ENCODE measurements at places on chromosomes 4 and X.

DNA sequence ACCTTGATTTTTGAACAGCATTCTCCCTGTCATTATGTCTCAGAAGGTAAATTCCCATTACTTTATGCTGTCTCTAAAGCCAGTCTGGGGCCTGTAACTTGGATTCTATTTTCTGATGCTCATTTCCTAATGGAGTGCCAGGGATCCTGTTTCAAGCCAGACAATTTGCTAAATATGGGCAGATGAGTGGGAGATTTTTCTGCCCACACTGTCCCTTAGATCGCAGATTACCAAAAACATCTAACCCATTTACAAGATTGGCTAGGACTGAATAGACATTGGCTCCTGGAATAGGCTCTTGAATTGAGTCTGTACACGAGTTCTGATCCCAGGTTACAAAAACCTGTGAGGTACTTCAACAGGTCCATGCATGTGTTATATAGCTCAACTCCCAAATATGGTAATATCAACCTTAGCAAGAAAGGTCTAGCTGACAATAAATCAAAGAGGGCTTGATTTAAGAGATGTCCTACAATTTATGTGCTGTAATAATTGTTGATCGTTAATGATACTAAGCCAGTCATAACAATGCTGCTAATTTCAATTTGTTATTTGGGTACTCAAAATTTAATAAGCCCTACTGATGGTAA lies 5.7 kb downstream of the GPC3 start:
- peak; percentile 76 for DNase-seq

DNA sequence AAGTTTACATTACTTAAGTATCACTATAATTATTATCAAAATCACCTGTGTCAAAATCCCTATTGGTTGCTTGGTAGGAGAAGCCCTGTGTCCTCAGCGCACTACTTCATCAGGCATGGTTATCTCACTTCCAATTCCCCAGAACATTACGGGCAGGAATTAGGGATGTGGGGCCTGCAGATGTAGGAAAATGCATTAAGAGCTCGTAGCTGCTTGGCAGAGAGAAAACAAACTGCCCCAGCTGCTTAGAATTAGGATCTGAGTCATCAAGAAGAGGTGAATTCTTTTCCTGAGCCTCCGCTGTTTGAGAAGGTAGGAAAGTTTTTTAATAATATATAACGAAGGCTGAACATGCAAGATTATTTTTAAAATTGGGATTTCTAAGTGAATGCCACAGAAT lies 31.1 kb upstream of the CLNK start:
- no peak for DNase-seq

- DNase-seq = no peak
Measured at GRCh38 chr4:89765966-89766365, 71.0 kb downstream of the SNCA start.

- no peak for DNase-seq
Measured at GRCh38 chrX:130799393-130799792, 103.6 kb downstream of the ENOX2 start.

- no peak for DNase-seq
Measured at GRCh38 chr4:683982-684622, 4.8 kb downstream of the SLC49A3 start.

DNA sequence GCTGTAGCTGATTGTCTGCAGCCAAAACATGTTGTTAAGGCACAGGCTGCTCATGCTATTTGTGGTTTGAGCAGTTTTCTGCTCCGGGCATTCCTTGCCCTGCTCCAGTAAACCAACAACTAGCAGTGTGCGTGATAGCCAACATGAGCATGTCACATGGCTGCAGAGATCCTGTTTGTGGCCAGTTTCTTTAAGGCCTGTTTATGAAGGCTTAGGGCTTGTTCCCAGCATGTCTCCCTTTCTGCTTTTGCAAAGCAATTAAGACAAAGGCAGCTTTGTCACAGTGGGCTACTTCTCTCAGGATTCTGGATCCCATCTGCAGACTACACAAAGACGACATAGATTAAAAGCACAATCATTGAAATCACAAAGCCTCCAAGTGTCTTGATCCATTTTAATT lies 160.5 kb downstream of the ZNF518B start:
- DNase-seq = no peak

DNA sequence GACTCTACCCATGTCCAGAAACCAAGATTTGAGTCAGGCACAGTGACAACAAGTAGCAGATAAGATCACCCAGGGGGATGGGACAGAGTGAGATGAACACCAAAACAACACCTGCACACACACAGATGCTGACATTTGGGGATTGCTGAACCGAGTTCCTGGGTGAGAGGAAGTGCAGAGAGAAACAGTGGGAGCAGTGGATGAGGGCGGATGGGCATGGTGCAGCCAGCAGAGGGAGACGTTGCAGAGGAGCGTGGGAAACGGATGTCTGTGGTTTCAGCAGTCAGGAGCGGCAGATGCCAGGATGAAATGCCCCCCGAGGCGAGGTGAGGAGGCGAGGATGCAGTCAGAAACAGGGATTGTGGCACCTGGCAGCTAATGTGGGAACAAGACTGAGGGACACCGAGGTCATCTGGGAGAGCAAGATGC lies 78.6 kb upstream of the STS start:
- DNase-seq = no peak

DNA sequence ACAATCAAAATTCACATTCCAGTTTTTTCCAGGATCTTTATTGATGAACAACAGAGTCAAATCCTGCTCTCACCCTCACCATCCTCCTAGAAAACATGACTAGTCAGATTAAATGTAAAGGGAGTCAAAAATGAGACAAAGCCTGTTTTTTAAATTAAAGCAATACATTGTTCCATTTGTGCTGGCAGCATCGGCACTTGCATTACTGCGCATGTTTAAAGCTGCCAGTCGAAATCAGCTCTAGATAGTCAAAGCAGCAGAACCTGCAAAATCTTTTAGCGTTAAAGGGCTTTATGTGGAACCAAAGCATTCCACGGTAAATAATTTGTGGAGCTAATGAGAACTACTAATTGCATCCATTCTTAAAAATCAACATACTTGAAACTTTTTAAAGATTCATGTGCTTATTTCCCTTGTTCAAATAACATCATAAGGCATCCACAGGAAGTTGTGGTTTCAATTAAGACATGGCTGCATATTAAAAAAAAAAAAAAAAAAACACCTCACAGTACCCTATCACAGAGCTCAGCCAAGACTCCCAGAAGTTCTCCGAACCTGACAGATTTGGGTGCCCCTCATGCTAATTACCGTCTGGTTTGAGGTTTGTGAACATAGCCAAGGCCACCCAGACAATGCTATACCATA lies 82.2 kb downstream of the SH3KBP1 start:
- DNase-seq = no peak

DNA sequence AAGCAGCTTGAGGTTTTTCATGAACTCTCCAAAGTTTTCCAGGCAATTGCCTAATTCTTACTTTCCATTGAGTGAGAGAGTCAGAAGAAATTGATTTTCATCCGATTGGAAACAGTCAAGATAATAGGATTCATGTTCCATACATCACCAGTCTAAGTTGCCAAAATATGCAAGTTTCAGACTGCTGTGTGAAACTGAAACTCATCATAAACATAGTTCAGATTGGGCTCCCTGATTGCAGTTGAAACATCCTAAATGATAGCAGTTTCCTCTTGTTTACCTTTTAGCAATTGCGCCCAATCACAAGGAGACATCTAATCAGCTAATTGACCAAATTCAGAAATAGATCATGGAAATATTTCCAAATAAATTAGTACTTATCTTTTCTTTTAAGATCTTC lies 56.8 kb downstream of the SPANXN4 start:
- no peak for DNase-seq

DNA sequence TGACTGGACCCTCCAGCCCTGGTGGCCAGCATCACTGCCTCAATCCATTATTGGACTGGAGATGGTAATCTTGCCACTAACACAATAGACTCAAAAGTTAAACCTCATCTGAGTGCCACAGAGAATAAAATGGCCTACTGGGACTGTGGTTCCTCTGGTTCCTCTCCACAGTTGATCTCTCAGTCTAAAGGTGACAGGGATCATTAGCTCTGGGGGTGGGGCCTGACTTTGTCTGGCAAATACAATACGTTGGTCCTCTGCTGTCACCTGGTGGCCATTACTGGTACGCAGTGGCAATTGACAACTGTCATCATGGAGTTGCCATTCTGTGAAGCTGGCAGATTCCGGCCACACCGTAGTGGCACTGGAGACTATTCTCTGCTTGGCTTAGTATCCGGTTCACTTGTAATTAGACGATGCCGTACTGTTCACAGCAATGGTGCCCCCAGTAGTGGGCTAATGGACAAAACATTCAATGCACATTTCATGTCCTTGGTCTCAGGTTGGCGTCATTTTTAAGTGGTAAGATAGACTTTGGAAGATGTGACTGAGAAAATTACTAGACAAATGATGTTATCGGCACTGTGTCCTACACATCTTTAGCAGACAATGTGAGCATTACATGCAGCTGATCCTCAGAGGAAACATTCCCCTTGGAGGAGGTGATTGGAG lies 6.7 kb downstream of the FGFBP2 start:
- peak; percentile 21 for DNase-seq

DNA sequence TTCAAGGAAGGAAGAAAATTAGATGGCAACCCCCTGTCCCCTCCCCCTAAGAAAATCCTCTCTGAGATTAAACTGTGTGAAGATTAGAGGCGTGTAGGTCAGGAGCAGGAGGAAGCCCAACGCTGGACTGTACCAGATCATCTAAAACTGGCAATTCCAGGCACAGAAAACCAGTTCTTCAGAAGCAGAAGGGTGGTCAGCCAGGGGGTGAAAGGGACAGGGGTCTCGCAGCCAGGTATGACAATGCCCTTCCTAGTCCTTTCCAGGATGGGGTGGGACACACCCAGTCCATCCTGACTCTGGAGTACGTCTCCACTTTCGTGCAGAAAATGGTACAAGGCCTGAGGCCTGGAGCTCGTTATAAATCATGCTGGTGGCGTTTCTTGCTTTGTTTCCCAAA lies 3.3 kb upstream of the RHOH start:
- DNase-seq = no peak

DNA sequence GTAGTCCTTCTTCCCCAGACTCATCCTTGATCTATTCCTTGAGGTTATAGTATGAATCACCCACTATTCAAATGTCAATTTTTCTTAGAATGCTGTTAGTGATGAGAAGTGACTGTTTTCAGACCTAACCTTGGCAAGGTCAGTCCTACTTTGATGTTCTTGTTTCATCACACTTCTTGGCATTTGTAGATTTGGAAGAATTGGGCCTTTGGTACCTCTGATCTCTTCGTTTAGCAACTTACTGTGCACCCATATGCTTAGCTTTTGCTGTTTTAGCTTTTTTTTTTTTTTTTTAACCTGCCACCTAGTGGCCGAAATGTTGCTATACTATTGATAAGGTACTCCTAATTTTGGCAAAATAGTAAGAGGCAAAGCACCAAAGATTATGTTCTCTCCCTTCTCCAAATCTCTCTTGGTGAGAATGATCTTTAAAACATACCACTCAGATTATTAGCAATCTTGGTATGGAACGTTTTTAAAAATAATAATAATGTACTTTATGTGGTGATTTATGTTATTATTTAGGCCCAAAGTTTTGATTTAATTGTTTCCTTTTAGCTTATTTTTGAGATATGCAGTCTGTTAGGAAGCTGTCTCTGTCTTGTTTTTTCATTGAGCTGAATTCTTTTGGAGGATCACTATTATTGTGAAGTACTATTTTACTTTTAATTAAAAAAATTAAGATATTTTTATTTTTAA lies 16.6 kb downstream of the DCK start:
- peak; percentile 26 for DNase-seq

- peak; percentile 1 for DNase-seq
Measured at GRCh38 chrX:53312946-53313727, 31.8 kb upstream of the IQSEC2 start.

GRCh38 chr4:157502656-157503055 lies 282.1 kb downstream of the GRIA2 start:
- no peak for DNase-seq

DNA sequence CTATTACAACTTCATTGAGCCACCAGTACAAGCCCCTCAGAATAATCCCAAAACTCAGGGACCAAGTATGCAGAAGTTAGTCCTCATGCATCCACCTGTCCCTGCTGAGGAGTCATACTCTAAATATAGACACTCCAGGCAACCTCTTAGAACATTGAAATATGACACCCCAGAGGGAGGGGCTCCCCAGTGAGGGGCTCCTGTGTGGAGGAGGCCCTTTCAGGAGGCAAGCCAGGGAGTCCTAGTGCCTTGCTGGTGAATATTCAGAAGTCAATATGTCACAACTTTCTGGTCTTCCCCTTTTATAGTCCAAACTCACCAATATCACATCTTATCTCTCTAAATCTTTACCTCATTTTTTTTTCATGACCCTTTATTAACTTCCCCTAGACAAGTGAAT lies 1.6 kb upstream of the ARMCX6 start:
- DNase-seq = peak; percentile 10

- DNase-seq = no peak
Measured at GRCh38 chr4:24837781-24838180, 42.4 kb downstream of the SOD3 start.

DNA sequence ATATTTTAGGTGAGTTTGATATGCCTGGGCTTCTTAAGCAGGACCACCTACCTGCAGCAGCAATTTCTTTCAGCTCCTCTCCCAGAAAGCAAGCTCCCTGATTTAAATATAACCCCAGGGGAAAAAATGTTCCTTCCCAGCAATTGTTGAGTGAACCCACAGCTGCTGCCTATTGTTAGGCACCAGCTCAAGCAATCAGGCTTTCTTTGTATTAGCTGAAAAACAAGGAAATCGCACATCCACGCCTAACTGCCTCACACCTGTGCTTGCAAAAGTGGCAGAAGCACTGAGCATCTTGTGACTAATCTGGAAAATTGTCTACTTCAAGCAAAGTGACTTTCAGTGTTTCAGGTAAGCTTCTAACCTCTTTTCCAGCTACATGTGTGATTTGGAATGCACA lies 432.2 kb downstream of the SMARCA1 start:
- peak; percentile 43 for DNase-seq

DNA sequence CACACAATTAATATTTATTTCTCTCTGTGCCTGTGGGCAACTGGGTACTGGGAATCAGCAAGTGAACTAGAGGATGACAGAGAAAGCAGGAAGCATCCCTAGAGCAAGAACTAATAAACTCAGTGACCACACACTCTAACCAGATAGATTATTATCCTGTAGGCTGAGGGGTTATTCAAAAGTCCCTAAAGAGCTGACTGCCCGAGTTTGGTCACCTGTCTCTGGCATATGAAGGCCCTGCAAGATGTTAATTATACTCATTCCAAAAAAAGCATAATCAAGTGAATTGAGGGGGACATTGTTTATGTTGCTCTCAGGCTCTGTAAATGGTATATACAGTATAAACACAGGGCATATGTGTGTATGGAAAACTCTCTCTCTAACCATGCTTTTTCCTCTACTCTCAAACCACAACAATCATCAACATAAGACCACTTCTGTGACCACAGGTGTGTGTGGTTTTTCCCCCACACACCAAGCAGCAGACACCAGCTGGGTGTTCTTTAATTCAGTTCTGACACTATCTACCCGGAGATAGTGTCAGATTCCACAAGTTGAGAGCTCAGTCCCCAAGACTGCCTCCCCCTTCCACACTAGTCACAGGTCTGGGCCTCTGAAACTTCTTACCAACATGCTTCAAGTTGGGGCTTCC lies 6.2 kb upstream of the HPSE start:
- DNase-seq = no peak

GRCh38 chr4:52407545-52407944 lies 251.6 kb downstream of the USP46 start:
- no peak for DNase-seq

- DNase-seq = peak; percentile 64
Measured at GRCh38 chr4:74133786-74134499, 24.0 kb upstream of the MTHFD2L start.

All from DMS153 (cell line).